NCI-H524 treated with DMSO at 0.1 percent for 48 hours (cell line): ENCODE measurements at places on chromosomes 5 and 9.
A peak's percentile ranks its signal among the peaks of the same experiment; 100 is the strongest.

- no peak for DNase-seq
These were observed 12.5 kb downstream of the COMMD10 start for GRCh38 chr5:116097301-116097700.

DNA sequence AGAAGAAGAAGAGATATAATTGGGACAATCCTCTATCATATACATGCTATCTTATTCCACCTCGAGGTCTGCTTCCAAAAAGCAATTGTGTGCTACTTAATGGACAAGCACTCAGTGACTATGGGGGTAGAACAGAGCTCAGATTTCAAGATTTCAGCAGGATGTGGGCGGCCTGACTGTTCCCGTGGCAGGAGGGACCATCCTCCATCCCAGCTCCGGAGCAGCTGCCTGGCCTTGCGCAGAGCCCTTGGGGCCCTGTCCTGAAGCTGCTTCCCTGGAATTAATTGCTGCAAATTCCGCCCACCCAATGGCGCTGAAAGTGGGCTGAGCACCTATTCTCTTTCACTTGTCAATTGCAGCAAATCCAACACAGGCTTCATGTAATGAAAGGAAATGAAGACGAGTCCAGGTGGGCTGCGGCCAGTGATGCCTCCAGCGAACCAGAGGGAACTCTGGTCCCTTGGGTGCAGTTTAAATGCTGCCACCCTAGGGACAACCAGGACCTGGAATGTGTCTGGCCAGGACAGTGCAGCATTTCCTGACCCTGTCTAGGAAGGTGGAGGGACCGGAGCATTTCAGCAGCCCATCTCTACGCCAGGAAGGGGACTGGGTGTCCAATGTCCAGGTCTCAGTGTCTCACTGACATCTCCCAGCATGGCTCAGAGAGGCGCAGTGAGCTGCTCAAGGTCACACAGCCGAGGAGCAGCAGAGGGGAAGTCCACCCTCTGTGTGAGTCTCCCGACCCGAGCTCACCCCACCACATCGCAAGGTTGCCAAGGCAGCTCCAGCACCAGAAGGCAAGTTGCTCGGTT lies 50.5 kb upstream of the FCN1 start:
- DNase-seq, result peak; percentile 56

DNA sequence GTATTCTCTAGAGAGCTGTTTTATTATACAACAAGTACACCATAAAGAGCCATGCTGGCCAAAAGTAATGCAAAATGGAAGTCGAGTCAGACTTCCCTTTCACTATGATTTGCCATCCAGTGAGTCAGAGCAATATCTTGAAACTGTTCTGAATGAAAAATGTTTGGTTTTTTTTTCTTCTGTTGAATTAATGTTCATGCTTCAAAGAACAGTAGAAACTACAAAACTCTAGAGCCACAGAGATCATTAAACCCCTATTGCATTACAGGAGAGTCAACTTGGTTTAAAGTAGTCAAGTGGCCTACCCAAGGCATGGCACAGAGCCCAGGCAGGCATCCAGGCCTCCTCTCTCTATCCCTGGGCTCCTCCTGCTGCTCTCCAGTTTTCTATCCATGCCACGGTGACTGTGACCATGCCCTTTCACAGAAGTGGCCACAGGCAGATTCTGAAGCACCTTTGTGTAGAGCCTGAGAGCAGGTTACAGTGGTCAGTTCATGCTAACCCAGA lies 358.9 kb downstream of the DEPDC1B start:
- DNase-seq, result no peak

- DNase-seq, result no peak
These were observed 13.2 kb upstream of the FAM120AOS start for GRCh38 chr9:93466416-93467061.

DNA sequence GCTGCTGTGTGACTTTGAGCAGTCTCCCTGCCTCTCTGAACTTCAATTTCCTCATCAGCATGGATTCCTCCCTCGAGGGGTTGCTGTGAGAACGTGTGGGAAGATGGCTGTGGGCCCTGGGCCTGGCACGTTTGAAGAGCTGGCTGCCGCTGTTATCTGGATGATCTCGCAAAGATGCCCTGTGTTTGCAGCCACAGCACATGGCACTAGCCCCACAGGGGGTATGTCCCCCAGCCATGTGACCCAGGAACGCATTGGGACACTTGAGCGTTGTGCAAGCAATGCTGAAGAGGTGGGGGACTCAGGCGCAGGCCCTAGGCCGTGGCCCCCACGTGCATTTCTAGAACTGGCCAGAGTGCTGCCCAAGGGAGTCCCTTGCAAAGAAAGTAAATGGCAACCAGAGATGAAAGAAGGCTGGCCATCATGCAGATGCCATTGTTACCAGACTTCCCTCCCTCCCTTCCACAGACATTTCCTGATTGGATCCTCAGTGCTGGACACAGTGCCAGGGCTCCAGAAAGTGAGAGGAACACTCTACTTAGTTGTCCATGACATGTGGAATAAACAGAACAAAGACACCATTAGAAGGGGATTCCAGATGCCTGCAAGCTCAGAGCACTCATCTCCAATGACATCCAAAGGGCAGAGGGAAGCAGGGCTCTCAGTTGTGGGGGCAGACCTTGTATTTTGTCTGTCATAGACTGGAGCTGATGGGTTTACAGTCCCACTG lies 65.1 kb upstream of the NEURL1B start:
- DNase-seq, result no peak

DNA sequence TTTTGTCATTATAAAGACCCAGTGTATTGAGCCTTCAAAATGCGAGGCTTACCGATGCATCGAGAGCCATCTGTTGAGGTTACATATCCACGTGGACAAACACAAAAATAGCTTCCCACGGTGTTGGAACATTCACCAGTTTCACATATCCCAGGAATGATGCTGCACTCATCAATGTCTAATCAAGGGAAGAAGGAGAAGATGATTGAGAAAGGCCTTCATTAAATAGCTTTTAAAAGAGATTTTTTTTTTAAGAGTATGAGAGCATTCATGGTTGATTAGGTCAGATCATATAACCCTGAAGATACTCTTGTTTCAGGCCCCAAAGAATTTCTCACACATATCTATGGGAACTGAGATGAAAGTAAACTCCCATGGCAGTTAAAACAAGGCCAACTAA lies 129.4 kb downstream of the FBN2 start:
- no peak for DNase-seq

DNA sequence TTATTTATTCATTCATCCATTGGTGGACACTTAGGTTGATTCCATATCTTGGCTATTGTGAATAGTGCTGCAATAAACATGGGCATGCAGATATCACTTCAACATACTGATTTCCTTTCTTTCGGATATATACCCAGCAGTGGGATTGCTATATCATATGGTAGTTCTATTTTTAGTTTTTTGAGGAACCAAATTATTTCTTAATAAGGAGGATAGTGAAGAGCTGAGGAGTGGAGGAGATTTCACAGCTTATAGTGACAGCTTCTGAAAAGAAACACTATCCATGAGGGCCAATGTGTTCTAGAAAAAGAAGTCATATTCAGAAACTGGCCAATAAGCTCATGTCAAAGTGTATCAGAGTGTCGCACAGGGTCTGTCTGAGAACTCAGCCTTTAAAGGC lies 183.3 kb downstream of the SEC61B start:
- no peak for DNase-seq

DNA sequence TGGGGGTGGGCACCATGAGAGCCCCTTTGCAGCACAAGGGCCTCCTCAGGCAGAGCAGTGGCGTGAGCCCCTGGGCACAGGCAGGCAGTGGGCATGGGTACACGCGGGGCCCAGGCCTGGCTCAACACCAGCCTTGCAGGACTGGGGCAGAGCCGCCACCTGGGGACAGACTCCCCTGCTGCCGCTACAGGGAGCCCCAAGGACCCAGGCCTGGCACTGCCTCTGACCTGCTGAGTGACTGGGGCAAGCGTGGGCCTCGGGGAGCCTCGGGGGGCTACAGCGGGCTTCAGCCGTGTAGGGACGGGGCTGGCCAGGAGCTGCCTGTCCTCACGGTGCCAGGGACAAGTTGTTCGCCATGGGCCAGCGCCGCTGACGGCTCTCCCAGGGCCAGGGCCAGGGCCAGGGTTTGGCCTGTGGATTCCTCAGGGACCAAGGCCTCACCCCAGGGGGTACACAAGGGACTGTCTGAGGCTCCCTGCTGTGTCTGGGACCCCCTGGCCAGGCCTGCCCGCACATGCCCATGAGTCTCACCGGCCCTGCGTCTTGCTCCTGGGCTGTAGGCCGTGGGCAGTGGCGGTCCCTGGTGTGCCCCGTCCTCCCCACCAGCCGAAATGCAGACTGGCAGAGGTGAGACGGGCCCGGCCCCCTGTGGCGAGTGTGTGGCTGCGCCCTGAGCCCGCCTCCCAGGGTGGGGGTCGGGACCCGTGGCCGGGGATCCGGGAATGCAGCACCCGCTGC lies 42.5 kb downstream of the KCNT1 start:
- no peak for DNase-seq

DNA sequence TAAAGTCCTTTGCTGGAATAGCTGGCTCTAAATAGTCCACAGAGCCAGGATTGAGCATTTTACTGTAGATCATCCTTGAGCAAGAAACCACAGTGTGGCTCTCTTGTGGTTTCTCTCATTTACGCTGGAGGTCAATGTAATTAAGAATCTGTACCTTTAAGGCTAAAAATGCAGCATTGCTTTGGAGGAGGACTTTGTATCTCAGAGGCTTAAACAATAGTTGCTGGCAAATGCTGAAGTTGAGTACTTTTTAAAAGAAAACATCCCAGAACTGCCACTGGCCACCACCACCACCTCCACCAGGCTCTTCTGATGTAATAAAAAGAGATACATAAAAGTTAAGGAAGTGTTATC lies 177.3 kb upstream of the ADAMTSL1 start:
- no peak for DNase-seq

DNA sequence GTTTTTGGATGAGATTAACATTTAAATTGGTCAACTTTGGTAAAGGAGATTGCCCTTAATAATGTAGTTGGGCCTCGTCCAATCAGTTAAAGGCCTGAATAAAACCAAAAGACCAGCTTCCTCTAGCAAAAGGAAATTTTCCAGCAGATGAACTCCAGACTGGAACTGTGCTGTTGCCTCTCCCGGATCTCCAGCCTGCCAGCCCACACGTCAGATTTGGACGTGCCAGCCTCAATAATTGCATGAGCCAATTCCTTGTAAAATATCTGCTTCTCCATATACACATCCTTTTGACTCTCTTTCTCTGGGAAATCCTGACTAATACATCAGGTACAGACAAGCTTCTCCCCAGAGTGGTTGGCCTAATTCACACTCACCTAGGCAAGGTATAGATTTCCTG lies 175.8 kb upstream of the ADCY2 start:
- no peak for DNase-seq

- DNase-seq, result no peak
These were observed 30.8 kb downstream of the LIX1 start for GRCh38 chr5:97111616-97112015.

- no peak for DNase-seq
These were observed 52.3 kb downstream of the PSD2 start for GRCh38 chr5:139847790-139848507.

DNA sequence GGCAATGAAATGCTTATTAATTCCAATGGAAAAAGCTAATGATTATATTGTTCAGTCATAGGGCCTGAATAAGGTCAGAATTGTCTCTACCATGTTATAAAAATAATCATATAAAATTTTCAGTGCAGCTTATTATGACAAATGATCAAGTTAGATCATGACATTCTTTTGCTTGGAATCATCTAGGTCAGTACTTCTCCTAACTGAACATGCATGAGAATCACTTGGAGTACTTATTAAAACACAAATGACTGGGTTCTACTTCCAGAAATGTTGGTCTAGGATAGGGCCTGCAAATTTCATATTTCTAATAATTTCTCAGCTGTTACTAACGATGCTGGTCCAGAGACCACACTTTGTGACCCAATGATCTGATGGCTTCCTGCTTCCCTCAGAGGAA lies 806.0 kb upstream of the ZNF608 start:
- DNase-seq, result no peak

DNA sequence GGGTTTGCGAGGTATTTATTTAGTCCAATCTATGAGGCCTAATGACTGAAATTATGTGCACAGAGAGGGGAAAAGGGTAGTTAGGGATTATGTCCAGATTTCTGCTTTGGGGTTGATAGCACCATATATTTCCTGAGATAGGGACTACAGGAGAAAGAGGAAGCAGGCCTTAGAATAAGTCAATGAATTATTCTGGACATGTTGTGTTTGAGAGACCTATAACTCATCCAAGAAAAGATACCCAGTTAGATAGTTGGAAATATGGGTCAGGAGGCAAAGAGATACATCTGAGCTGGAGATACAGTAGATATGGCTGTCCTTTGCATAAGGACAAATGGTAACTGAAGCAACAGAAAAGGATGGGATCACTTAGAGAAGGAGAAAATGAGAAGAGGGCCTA lies 53.1 kb downstream of the NR3C1 start:
- DNase-seq, result no peak

DNA sequence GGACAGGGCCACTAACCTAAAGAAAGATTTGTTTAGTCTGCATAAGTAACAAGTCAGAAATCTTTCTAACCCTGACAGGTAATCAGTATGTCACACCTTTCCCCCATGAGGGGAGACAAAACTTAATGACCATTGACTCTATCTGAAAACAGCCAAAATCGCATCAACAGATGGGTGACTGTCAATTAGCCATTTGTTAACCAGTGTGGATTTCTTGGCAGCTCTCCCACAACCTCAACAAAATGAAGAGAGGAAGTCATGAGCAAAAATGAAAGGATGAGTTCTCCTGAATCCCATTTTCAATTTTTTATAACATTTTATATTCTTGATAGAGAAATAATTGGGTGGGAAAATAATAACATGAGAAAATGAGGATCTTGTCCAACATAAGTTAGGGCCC lies 84.6 kb upstream of the SNX2 start:
- no peak for DNase-seq

- DNase-seq, result no peak
These were observed 35.5 kb downstream of the SERINC5 start for GRCh38 chr5:80220245-80220897.

DNA sequence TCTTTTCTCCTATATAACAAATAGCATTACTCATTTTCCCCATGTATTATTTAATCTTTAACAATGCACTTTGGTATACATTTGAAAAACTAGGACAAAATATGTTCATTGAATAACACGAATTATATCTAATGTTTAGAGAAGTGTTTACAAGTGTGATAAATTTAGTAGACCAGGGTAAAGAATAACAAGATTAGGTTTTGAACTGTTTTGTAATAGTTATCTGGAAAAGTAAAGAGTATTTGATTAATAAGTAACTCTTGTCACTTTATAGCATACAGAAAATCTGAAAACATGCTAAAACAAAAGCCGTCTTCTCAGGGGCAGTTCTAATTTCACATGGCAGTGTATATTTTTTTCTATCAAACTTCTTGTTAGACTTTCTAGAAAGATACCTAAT lies 58.5 kb downstream of the PPIC start:
- DNase-seq, result no peak

- no peak for DNase-seq
These were observed 54.5 kb downstream of the C9orf152 start for GRCh38 chr9:110153431-110153830.

DNA sequence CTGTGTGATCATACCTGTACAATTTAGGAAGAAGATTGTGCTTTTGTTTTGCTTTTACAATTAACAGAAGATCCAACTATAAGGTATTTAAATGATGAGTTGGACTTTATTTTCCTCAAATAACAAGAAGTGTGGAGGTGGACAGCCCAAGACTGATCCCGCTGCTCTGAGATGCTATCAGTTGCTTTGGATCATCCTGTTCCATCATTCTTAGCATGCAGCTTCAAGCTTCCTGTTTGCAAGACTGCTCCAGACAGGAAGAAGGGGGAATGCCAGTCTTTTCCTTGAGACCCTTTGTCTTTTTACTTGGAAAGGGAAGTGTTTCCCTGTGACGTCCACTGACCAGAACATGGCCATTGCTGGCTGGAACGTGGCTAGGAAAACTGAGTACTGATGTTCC lies 250.8 kb downstream of the ZSWIM6 start:
- no peak for DNase-seq
